ENCODE measurements at places on chromosomes 2 and 18. TPM values are rescaled to one million over a fixed set of nuclear protein-coding genes. Genes with fewer than 3 reads are reported as not detected.

The LAMA1 gene
- 3.1 TPM for total RNA-seq

The MDH1B gene
- total RNA-seq: 0.93 TPM

The DIPK1C gene
- total RNA-seq: not detected

The KCNE4 gene
- 0.34 TPM for total RNA-seq

The ALPI gene
- not detected for total RNA-seq

The SCG2 gene
- 10.3 TPM for total RNA-seq

The RPL37A gene
- 3,022 TPM for total RNA-seq

The SKA1 gene
- total RNA-seq: 21.3 TPM

The CKAP2L gene
- 14.0 TPM for total RNA-seq

The PKDCC gene
- total RNA-seq: 3.8 TPM

The WNT10A gene
- total RNA-seq: not detected

The SCYGR4 gene
- total RNA-seq: not detected

The FAM117B gene
- 2.0 TPM for total RNA-seq

The MEIS1 gene
- total RNA-seq: 19.6 TPM

Data from A375 (cell line).